ENCODE measurements at places on chromosomes 1 and 21. TPM values are rescaled to one million over a fixed set of nuclear protein-coding genes. Genes with fewer than 3 reads are reported as not detected.
A peak's percentile ranks its signal among the peaks of the same experiment; 100 is the strongest.

DNA sequence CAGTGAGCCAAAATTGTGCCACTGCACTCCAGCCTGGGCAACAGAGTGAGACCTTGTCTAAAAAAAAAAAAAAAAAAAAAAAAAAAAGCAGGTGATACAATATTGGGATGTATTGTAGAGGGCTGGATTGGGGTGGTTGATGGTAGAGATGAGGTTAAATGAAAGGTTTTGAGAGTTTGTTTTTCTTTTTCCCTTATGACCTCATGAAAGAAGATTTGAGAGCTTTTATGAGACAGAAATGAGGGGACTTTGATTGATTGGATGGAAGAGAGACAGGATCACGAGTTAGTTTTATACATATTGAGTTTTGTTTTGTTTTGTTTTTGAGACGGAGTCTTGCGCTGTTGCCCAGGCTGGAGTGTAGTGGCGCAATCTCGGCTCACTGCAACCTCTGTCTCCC, 27.1 kb downstream of the OSBPL9 start:
- DNase-seq: no peak
- H3K4me1 ChIP-seq: peaks cover 21% of the 10 kb centered on the region

DNA sequence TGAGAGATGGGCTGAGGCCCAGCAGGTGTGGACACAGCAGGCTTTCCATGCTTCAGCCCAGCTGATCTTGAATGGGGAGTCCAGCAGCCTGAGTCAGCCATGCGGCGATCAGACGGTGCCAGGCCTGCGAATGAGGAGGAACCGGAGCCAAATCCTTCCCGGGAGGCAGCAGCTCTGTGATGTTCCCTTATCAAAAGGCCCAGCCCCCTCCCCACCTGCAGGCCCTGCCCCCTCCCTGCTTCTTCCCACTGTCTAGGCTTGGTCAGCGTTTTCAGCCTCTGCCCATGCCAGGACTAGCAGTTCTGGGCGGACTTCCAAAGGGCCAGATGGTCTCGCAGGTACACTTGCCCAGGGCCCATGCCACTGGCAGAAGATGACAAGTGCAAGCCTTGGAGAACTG, 253.8 kb downstream of the KAZN start:
- H3K4me3 ChIP-seq: no peak overlapping the region
- no peaks in the 10 kb centered on the region for H3K36me3 ChIP-seq
- H3K4me1 ChIP-seq: peaks cover 2% of the 10 kb centered on the region

GRCh38 chr1:8712413-8713231, 104.8 kb downstream of the RERE start:
- H3K36me3 ChIP-seq: no peaks in the 10 kb centered on the region
- peaks cover 8% of the 10 kb centered on the region for H3K4me1 ChIP-seq
- H3K4me3 ChIP-seq: no peak overlapping the region
- peak overlapping the region; percentile 64 for H3K27ac ChIP-seq
- H3K27me3 ChIP-seq: no peaks in the 10 kb centered on the region
- DNase-seq: peak; percentile 96

DNA sequence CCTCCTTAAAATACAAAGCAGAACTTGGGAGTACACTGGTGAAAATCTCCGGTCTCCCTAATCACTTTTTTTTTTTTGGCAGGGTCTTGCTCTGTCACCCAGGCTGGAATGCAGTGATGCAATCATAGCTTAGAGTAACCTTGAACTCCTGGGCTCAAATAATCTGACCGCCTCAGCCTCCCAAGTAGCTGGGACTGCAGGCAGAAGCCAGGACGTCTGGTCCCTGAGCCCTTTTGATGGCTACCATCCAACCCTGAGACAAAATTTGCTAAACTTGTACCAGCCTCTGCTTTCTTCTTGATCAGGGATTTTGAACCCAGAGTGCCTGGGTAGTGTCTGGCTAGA, 4.1 kb downstream of the L1TD1 start:
- H3K27me3 ChIP-seq: no peaks in the 10 kb centered on the region
- no peak overlapping the region for H3K27ac ChIP-seq
- no peak overlapping the region for H3K4me3 ChIP-seq

GRCh38 chr1:200979574-200980451, 43.7 kb downstream of the KIF21B start:
- H3K27ac ChIP-seq: no peak overlapping the region
- no peak for DNase-seq
- H3K4me1 ChIP-seq: peaks cover 2% of the 10 kb centered on the region
- no peak overlapping the region for H3K4me3 ChIP-seq
- no peaks in the 10 kb centered on the region for H3K36me3 ChIP-seq

DNA sequence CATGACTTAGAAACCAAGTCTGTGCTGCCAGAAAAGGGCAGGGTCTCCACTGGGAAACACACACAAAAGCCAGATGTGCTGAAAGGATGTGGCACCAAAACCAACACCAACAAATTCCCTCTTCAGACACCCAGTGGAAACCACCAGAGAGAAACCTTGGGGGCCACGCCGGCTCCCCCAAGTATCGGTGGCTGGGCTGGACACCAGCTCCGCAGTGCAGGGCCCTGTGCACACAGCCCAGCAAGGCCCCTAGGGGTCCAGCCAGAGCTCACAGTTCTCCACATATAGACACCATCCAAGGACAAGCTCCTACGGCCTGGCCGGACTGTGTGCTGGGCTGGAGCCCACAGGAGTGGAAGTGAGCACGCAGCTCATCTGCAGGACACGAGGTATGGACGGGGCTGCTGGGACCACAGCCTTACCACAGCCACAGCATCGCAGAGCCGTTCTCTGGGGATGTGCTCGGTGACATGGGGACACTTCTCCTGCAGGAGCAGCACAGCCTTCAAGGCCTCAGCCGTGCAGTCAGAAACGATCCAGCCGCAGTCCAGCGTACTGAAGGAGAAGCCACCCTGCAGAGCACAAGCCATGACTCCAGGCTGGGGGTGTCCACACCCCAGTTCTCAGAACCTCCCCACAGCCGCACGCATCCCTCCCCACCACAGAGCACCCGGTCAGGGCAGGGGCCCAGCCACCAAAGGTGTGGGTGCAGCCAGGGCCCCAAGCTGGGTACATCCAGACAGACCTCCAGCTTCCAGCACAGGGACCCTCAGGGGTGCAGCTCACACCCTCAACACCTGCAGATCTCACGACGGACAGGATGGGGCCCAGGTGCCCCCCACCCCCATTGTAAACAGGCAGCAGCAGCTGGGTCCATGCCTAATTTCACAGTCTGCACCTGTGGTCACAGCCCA, 21.3 kb downstream of the LSS start:
- H3K36me3 ChIP-seq: peaks cover 51% of the 10 kb centered on the region
- H3K27ac ChIP-seq: no peak overlapping the region
- H3K27me3 ChIP-seq: no peaks in the 10 kb centered on the region
- no peak overlapping the region for H3K4me3 ChIP-seq

DNA sequence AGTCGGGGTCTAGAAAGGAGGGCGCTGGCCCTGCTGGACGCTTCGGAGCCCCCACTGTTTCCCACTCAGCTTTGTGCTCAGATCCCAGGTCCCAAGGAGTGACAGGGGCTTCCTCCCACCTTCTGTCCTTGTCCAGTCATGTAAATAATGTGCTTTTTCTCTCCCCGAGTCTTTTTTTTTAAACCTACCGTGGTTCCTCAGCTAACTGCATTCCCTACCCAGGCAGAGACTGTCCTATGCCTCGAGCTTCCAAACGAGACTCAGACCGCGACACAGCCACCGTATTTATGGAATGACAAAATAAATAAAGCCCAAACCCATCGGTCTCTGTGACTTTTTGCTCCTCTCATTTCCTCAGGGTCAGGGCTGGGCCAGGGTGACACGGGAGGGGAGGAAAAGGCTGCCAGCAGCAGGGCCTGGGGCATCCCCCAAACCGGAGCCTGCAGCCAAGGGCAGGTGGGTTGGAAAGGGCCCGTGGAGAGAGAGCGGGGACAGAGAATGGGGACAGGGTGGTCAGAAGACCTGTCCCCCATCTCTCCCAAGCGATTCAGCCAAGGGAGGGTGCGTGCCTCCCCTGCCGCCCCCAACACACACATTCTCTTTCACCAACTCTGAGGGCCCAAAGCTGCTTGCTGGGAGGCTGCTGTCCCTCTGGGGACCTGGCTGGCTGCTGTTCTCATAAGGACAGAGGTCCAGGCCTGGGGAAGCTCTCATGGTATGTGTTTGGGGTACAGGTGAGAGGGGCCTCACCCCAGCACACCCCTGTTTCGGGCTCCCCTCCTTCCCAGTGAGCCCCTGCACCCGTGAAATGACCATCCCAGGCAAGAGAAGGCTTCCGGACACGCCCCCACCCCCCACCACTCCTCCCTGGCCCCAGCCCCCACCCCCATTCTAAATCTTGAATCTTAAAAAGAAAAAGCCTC, 55.4 kb downstream of the KCNAB2 start:
- H3K4me1 ChIP-seq: no peaks in the 10 kb centered on the region
- no peaks in the 10 kb centered on the region for H3K36me3 ChIP-seq
- H3K27me3 ChIP-seq: peaks cover 31% of the 10 kb centered on the region
- H3K4me3 ChIP-seq: no peak overlapping the region

- peak overlapping the region; percentile 6 for H3K4me3 ChIP-seq
- DNase-seq: peak; percentile 60
- no peaks in the 10 kb centered on the region for H3K36me3 ChIP-seq
- H3K27me3 ChIP-seq: no peaks in the 10 kb centered on the region
- no peak overlapping the region for H3K27ac ChIP-seq
Observed at GRCh38 chr1:26700711-26701110, 4.9 kb downstream of the ARID1A start.

- H3K36me3 ChIP-seq: no peaks in the 10 kb centered on the region
- H3K4me1 ChIP-seq: no peaks in the 10 kb centered on the region
- no peak for DNase-seq
- no peak overlapping the region for H3K27ac ChIP-seq
- peaks cover 2% of the 10 kb centered on the region for H3K27me3 ChIP-seq
Observed at GRCh38 chr1:182366596-182366995, 25.0 kb downstream of the GLUL start.

DNA sequence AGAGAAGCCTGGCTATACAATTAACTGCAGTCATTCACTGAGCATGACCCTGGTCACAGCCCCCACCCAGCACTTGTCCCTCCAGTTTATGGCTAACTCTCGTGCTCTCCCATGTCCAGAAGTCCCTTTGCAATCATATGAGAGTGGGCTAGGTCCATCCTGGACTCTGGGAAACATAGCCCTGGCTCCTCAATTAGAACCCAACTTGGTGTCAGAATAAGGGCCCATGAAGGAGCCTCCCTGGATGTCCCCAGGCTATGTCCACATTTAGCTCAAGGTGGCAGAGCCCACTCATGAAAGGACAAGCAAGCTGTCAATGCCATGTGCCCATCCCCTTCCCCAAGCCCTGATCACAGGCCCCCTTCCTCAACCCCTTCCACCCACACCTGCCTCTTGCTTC, 27.4 kb upstream of the HPDL start:
- no peak overlapping the region for H3K27ac ChIP-seq
- no peak overlapping the region for H3K4me3 ChIP-seq
- H3K36me3 ChIP-seq: no peaks in the 10 kb centered on the region
- H3K4me1 ChIP-seq: no peaks in the 10 kb centered on the region
- DNase-seq: no peak

POMGNT1 gene
- 65.3 TPM for polyA plus RNA-seq

OR2T35 gene
- not detected for polyA plus RNA-seq

FAM72C gene
- polyA plus RNA-seq: 1.4 TPM

TBX19 gene
- 0.89 TPM for polyA plus RNA-seq

Data from IMR-90 (cell line).